Cortex of kidney (tissue), 1 donor: ENCODE measurements at places on chromosomes 13 and 19.

DNA sequence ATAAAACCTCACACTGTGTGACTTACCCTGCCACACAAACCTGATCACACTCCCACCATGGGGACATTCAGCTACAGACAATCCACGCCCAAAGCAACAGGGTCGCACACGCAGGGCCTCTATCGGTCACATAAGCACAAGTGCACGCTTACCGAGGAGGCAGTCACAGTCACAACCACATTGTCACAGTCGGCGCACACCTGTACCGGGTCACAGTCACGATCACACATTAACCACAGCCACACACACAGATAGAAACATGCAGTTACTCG, 579 bp downstream of the ZNF566 start:
- no peak for DNase-seq

DNA sequence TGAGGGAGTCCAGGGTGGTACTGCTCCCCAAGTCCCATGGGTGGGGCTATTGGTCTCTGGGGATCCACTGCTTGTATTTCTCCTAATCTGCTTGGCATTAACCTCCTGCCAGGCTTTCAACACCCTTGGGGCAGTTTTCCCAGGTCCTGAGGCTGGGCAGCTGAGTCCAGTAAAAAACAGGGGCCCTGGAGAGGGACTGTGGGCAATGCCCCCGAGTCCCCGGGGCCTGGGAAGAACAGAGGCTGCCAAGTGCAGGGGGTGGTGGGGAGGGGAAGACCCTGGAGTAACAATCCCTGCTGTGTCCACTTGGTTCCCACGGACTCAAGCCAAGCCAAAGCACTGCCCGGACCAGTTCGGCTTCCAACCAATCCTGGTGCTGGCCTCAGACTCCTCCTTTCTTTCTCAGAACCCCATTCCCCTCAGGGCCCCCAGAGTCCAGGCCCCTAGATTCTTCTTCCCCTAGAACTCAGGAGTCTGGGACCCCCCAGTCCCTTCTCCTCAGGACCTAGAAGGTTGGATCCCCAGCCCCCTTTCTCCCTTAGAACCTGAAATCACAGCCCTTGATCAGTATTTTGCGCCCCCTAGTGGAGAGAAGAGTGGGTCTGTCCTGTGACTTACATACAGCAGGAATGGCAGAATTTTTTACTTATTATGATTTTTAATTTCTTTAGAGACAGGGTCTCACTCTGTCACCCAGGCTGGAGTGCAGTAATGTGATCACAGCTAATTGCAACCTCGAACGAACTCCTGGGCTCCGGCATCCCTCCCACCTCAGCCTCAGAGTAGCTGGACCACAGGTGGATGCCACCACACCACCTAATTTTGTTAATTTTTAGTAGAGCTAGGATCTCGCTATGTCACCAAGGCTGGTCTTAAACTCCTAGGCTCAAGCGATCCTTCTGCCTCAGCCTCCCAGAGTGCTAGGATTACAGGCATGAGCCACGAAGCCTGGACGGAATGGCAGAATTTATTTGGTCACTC, 3.7 kb upstream of the CLPTM1 start:
- DNase-seq = no peak

- DNase-seq = no peak
These were observed 254.2 kb downstream of the ITGBL1 start for GRCh38 chr13:101706651-101707050.

GRCh38 chr13:86080340-86080995, 281.2 kb upstream of the SLITRK6 start:
- no peak for DNase-seq

DNA sequence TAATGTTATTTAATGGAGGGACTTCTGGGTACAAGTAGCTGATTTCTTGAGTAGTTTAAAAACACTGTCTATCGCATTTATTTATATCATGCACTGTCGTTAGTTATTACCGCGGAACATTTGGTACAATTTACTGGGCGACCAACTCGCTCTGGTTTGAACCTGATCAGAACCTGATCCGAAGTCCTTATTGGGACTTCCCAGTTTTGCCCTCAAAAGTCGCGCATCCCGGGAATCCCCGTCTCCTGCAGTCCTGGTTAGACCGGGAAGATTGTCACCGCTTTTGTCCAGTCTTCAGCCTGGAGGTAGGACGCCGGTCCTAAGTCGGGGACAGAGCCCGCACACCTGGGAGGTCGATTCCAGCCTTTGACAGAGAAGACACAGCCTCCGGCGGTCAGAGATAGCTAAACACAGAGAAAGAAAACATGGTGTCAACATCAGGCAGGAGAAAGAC, 694 bp downstream of the CLN5 start:
- DNase-seq = no peak

GRCh38 chr13:44837250-44837649, 152.0 kb downstream of the NUFIP1 start:
- DNase-seq = no peak

DNA sequence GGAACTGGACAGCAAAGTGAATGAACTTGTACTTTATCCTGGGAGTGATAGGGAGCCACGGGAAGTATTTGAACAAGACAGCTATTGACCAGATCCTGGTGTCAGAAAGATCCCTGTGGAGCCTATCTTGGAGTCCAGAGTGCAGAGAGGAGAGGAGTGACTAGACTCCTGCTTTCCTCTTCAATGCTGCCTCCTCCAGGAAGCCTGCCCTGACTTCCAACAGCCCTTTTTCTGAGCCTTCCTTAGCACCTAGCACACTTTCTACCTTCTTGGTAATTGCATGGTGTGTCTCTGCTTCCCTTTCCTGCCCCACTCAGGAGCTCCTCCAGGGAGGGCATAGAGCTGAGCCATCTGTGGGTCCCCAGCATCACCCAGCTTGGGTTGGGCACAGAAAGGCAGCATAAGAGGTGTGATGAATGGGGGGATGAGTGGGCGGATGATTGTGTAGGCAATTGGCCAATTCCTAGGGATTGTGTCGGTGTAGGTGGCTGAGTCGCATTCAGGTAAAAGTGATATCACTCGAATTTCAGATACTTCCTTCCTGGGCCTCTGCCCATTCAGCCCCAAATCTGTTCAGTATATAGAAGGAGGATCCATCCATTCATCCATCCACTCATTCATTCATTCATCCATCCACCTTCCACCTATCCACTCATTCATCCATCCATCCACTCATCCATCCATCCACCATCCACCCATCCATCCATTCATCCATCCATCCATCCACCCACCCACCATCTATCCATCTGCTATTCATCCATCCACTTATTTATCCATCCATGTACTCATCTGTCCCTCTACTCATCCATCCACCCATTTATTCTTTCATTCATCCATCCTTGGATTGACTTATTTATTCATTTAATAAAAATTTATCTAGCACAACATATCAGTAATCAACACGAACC, 26.9 kb downstream of the CYP4F22 start:
- no peak for DNase-seq

DNA sequence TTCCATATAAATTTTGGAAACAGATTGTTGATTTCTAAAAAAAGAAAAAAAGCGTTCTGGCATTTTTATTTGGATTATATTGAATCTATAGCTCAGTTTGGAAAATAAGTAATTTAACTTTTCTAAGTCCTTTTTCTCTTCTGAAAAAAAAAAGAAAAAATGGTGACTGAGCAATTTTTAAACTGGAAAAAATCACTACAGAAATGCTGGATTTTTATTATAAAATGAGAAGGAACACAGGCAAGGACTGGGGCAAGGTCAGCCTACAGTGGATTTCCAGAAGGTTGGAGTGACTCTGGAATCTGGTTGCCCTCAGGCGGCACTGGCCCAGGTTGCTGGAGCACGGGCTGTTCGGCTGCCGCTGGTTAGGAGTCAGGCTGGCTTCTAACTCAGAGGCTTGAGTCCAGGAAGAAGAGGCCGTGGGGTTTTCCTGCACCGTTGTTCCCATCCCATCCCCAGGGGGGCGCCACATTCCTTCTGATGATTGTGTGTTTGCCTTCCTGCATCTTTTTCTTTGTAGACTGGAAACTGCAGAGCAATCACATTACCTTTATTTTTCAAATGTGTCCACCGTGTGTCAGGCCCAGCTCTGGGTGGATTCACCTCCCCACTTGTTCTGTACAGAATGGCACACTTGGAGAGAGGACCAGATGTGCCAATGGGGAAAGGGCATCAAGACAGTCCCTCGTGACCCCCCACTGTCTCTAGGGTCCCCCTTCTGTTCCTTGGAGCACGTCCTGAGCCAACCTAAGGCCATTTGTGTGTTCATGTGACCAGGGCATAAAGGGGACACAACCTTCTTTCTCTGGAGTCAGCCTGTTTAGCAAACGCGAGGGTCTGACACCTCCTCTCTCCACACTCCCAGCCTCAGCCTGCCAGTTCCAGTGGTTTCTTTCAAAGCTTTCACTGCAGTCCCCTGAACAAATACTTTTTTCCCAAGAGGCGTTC, 44.5 kb upstream of the GTF3A start:
- no peak for DNase-seq

GRCh38 chr19:48990400-48990799, 2.7 kb downstream of the GYS1 start:
- no peak for DNase-seq

DNA sequence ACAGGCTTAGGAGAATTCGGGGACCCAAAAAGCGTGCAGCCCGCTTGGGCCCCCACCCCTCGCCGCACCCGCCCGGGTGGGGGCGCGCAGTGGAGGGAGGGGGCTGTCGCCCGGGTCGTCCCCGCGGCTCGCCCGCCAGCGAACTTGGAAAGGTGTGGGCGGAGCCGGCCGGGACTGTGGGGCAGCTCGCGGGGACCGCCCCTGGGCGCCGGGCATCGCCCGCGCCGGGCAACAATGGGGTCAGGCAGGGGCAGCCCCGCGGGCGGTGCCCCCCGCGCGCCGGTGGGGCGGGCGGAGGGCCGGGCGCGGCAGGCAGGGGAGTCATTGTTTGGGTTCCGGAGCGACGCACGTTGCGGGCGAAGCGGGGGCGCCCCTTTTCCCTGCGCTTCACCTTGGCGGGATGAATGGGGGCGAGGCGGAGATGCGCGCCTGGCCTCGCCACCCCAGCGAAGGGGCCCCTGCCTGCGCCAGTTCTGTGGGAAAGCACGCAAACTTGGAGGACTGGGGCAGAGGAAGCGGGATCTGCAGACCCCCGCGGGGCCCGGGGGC, 647 bp upstream of the KLF12 start:
- no peak for DNase-seq

DNA sequence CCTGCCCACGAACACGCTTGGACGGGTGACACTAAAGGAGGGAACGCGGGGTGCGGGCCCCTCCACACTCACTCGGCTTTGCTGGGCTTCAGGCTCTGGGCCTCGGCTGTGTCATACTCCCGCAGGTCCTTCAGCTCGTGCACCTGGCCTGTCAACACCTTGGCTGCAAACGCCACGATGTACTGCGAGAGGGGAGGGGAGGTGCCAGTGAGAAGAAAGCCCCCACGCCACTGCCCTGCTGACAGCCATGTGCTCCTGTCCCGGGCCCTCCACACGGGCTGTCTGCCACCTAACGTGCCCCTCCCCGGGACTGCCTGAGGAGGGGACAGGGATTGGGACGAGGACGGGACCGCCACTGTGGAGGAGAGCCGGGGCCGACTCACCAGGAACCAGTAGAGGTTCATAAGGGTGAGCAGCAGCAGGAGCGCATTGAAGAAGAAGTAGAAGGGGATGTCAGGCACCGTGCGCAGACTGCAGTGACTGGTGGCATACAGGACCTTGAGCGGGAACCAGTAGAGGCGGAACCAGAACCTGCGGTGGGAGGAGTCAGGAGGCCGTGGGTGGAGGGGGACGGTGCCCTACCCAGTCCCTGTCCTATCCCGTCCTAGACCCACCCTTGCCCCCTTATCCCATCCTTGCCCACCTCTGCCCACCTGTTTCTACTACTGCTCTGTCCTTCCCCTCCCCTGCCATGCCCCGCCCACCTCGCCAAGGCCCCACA, 16.9 kb downstream of the CERS1 start:
- DNase-seq = no peak

DNA sequence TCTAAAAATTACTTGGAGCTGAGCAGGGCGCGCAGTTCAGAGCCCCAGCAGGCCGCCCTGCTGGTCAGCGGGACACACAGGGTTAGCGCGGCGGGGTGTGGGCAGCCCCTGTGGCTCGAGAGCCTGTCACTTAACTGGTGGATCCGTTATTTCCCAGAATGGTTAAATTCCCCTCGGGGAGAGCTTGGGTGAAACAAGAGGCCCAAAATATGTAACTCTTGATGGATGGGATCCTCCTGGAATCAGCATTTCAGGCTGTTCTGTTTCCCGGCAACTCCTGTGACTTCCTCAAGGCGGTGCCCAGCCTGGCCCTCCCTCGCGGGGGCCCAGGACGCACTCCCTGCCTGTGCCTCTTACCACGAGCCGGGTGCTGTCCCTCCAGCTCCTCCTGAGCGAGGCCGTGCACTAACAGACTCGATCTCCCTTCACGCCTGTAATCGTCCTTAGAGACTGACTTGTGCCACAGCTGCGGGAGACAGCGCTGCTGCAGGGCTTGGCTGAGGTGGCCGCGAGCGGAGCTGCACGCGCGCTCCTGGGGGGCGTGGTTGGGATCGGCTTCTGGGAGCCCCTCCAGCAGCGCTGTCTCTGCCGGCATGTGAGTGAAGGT, 9.7 kb downstream of the PTBP1 start:
- no peak for DNase-seq

GRCh38 chr13:100349594-100349993, 239.0 kb downstream of the GGACT start:
- no peak for DNase-seq

GRCh38 chr13:75825161-75825560, 189.0 kb downstream of the LMO7 start:
- no peak for DNase-seq

- DNase-seq = no peak
These were observed 67.2 kb downstream of the CEBPG start for GRCh38 chr19:33440682-33441081.

DNA sequence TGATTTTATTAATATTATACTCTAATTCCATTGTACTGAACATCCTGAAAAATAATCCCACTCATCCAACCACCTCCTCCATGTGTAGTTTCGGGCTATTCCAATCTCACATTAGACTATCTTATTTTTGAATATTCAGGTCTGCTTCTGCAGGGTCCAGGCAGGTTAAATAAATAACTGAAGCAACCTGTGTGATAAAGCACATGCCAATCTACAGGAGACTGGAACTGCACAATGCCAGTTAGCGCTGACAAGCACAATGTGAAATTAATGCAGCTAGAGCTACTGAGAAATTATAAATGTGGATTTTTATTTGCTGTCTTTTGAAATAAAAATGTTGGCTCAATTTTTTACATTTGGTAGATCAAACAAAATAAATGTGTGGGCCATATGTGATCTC, 540.1 kb upstream of the ATXN8OS start:
- DNase-seq = no peak

DNA sequence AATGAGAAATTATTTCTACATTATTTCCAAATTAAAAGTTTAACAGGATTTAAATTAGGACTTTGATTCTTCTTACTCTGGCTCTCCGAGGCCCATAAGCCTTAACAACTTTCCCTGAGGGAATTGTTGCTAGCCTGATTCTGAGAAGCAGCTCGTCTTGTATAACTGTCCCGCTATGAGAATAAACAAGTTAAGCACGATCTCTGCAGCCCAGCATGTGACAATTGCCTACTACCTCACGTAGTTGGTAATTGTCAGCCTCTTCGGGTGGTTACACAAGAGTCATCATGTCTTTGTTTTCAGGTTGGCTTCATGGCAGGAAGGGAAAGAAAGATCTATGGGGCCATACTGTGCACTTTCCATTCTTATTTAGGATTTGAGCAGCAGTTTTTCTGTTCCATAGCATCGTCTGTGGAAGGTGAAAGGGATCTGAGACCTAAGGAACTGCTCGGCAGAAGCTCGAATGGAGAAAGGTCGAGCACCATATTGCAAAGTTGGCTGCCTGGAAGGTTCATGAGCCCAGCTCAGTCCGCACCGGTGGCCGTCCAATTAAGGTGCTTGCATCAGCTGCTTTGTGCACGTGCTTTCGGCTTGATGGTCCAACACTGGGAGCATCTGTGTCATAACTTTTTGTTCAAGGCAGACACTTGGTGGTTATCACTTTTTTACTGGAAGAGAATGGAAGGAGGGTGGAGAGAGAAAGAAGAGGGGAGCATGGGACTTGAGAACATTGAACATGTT, 1.8 kb upstream of the STARD13 start:
- no peak for DNase-seq
